ENCODE measurements at places on chromosomes 6 and 20. TPM values are rescaled to one million over a fixed set of nuclear protein-coding genes. Genes with fewer than 3 reads are reported as not detected.

The AAR2 gene
- 29.0 TPM for total RNA-seq

The GMDS gene
- total RNA-seq: 30.9 TPM

The LAMA2 gene
- 3.5 TPM for total RNA-seq

The PLTP gene
- 21.7 TPM for total RNA-seq

The CST1 gene
- not detected for total RNA-seq

GRCh38 chr6:20412682-20413073 is 11.0 kb downstream of the E2F3 start:
- DNase-seq: no peak
- no peaks in the 10 kb centered on the region for H3K4me1 ChIP-seq
- H3K4me3 ChIP-seq: no peak overlapping the region
- no peak overlapping the region for H3K27ac ChIP-seq
- H3K27me3 ChIP-seq: no peaks in the 10 kb centered on the region

DNA sequence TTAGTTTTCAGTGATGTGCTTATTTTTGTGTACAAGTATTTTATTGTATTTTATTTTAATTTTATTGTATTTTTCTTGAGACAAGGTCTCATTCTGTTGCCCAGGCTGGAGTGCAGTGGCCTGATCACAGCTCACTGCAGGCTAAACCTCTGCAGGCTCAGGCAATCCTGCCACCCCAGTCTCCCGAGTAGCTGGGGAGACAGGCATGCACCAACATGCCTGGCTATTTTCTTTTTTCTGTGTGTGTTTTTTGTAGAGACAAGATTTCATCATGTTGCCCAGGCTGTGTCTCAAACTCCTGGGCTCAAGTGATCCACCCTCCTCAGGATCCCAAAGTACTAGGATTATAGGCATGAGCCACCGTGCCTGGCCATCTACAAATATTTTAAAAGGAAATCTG is 146.3 kb downstream of the MANEA start:
- no peak overlapping the region for H3K4me3 ChIP-seq
- H3K27ac ChIP-seq: no peak overlapping the region
- H3K36me3 ChIP-seq: no peaks in the 10 kb centered on the region
- no peaks in the 10 kb centered on the region for H3K27me3 ChIP-seq
- no peaks in the 10 kb centered on the region for H3K4me1 ChIP-seq

GRCh38 chr6:161434350-161434749 is 160.5 kb upstream of the AGPAT4 start:
- H3K4me3 ChIP-seq: no peak overlapping the region
- no peaks in the 10 kb centered on the region for H3K27me3 ChIP-seq
- peak overlapping the region; percentile 68 for H3K27ac ChIP-seq
- peaks cover 23% of the 10 kb centered on the region for H3K4me1 ChIP-seq
- DNase-seq: peak; percentile 26

DNA sequence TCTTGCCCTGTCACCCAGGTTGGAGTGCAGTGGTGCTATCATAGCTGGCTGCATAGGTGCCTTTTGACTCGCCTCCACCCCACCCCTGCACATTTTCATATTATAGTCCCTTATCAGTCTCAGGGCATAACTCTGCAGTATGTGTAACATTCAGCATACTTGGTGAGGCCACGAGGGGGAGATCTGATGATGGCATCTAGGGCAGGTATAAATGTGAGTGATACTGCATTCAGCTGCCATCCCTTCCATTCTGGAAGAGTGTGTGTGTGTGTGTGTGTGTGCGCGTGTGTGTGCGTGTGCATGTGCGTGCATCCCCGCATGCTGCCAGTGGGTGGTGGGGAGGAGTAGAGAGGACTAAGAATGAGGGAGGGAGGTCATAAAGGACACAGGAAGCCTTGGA is 81.4 kb downstream of the JARID2 start:
- H3K4me1 ChIP-seq: peaks cover 51% of the 10 kb centered on the region
- H3K4me3 ChIP-seq: no peak overlapping the region
- DNase-seq: no peak
- H3K27ac ChIP-seq: no peak overlapping the region

- peak; percentile 61 for DNase-seq
- H3K36me3 ChIP-seq: peaks cover 23% of the 10 kb centered on the region
- no peak overlapping the region for H3K27ac ChIP-seq
- peaks cover 13% of the 10 kb centered on the region for H3K4me1 ChIP-seq
Measured at GRCh38 chr20:45368221-45368980, 5.4 kb downstream of the SYS1 start.

GRCh38 chr20:63896264-63897105 is 1.6 kb downstream of the DNAJC5 start:
- peak overlapping the region; percentile 71 for H3K4me3 ChIP-seq
- peaks cover 15% of the 10 kb centered on the region for H3K4me1 ChIP-seq
- H3K36me3 ChIP-seq: peaks cover 20% of the 10 kb centered on the region
- DNase-seq: peak; percentile 87
- H3K27ac ChIP-seq: peak overlapping the region; percentile 62

DNA sequence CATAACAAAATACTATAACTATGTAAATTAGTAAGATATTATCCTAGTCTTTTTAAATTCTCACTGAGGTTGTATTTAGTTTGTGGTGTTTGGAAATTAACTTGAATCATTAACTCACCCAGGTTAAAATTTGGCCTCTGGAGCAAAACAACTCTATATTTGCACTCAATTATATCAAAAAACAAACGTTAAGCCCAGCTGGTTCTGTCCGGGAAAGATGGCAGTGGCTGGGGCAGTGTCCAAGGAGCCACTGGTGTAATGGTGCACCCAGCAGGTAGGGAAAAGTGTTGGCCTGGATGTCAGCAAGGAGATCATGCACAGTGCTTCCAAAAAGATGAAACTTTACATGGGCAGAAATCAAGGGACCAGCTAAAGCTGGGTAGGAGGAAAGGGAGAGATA is 285.3 kb upstream of the CITED2 start:
- H3K27me3 ChIP-seq: no peaks in the 10 kb centered on the region
- no peak overlapping the region for H3K27ac ChIP-seq
- no peak for DNase-seq

GRCh38 chr6:105204331-105204730 is 24.5 kb upstream of the POPDC3 start:
- no peak for DNase-seq
- no peak overlapping the region for H3K4me3 ChIP-seq
- H3K27me3 ChIP-seq: no peaks in the 10 kb centered on the region
- no peak overlapping the region for H3K27ac ChIP-seq
- H3K36me3 ChIP-seq: no peaks in the 10 kb centered on the region

Measured in osteoblast (primary cell).